Breast epithelium (tissue), 4 donors: ENCODE measurements at places on chromosomes 6 and 20.

- no peaks in the 10 kb centered on the region for H3K36me3 ChIP-seq
- H3K4me1 ChIP-seq, result peaks cover 6% of the 10 kb centered on the region
- DNase-seq, result peak; percentile 63
- H3K27me3 ChIP-seq, result no peaks in the 10 kb centered on the region
- peak overlapping the region; percentile 40 for H3K27ac ChIP-seq
- no peak overlapping the region for H3K4me3 ChIP-seq
Observed at GRCh38 chr6:144264270-144265060, 20.7 kb upstream of the UTRN start.

DNA sequence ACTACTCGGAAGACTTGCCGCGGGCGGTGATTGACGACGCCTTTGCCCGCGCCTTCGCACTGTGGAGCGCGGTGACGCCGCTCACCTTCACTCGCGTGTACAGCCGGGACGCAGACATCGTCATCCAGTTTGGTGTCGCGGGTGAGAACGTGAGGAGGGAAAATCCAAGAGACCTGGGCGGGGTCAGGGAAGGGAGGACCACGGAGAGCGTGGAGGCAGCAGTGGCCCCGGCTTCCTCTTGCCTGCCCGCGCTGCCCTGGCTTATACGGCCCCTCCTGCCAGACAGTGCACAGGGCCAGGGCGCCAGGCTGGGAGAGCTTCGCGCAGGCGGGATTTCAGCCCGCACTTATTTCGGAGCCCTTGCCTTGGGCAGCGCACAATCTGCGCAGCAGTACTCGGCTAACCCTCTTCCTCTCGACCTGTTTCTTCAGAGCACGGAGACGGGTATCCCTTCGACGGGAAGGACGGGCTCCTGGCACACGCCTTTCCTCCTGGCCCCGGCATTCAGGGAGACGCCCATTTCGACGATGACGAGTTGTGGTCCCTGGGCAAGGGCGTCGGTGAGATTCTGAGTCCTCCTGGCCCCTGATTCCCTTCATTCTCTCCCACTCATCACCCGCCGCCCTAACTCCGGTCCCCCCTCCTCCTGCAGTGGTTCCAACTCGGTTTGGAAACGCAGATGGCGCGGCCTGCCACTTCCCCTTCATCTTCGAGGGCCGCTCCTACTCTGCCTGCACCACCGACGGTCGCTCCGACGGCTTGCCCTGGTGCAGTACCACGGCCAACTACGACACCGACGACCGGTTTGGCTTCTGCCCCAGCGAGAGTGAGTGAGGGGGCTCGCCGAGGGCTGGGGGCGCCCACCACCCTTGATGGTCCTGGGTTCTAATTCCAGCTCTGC lies 2.0 kb downstream of the MMP9 start:
- H3K27ac ChIP-seq, result no peak overlapping the region
- H3K36me3 ChIP-seq, result no peaks in the 10 kb centered on the region
- no peak for DNase-seq
- no peaks in the 10 kb centered on the region for H3K4me1 ChIP-seq
- peak overlapping the region; percentile 54 for H3K4me3 ChIP-seq
- H3K27me3 ChIP-seq, result no peaks in the 10 kb centered on the region

DNA sequence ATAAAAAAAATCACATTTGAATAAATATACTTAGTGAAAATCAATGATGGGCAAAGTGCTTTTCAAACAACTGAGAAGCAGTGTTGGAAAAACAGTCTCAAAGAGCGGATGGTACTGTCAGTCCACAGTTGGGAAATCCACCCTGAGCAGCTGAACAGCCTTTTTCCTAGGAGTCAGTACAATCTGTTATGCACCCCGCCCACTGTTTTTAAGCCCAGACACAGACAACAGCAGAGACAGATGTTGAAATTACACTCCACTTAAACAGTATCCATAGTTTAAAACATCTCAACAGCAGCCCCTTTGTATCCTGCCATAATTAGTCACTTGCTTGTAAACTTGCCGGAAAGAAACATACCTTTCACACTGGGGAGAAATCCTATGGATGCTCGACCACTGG lies 372 bp downstream of the KIAA0408 start:
- H3K36me3 ChIP-seq, result no peaks in the 10 kb centered on the region
- H3K27me3 ChIP-seq, result no peaks in the 10 kb centered on the region
- DNase-seq, result no peak
- H3K4me3 ChIP-seq, result peak overlapping the region; percentile 35

DNA sequence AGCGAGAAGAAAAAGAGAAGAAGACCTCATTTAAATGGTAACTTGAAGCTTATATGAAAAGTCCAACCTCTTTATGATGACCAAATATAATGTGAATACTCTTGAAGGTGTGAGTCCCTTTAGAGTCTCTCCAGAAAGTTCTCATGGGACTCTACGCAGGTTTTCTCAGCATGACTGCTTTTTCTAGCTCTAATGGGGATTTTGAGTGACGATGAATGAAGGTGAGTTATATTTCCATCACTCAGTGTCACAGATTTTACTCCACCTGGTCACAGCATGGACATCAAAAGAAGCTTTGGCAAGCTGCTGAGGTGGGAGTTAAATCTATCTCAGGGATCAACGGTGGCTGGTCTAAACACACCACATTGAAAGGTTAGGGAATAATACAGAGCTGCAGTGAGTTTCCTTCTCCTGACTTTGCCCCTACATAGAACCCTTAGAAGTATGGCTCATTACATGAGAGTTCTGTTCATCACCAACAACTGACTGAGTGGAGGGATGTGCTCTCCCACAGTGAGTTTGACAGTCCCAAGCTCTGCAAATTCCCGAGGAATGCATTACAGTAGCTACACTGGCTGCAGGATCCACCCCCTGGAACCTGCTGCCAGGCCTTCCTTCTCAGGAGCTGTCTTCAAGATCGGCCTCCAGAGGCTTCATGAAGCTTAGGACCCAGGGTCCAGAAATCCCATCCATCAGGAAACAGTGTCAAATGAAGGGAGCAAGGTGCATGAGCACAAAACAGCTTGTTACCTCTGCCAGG lies 126.8 kb downstream of the FOXC1 start:
- no peaks in the 10 kb centered on the region for H3K27me3 ChIP-seq
- H3K4me1 ChIP-seq, result no peaks in the 10 kb centered on the region
- no peak overlapping the region for H3K4me3 ChIP-seq
- no peak overlapping the region for H3K27ac ChIP-seq
- H3K36me3 ChIP-seq, result no peaks in the 10 kb centered on the region

- peaks cover 8% of the 10 kb centered on the region for H3K27me3 ChIP-seq
- DNase-seq, result no peak
- no peak overlapping the region for H3K4me3 ChIP-seq
- no peaks in the 10 kb centered on the region for H3K36me3 ChIP-seq
Observed at GRCh38 chr6:170227996-170228945, 62.6 kb downstream of the DLL1 start.

- H3K4me3 ChIP-seq, result no peak overlapping the region
- H3K36me3 ChIP-seq, result no peaks in the 10 kb centered on the region
- DNase-seq, result peak; percentile 51
Observed at GRCh38 chr6:125858427-125859320, 67.9 kb downstream of the NCOA7 start.

DNA sequence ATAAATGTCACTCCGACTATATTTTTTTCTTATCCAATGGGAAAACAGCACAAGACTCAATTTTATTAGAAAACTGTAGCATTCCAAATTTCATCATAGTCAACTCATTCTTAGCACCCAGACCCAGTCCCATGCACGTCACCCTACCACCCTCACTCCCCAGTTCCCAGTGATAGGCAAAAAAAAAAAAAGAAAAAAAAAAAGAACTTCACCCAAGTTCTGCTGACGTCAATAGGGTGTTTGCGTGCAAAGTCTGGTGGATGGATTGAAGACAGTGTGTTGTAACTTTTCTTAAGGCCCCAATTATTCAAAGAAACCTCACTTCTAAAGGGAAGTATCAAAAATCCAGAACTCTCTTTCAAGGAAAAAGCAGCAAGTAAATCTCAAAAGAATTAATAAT lies 213.9 kb upstream of the PRDM1 start:
- no peak for DNase-seq
- H3K27ac ChIP-seq, result no peak overlapping the region
- H3K36me3 ChIP-seq, result no peaks in the 10 kb centered on the region
- no peak overlapping the region for H3K4me3 ChIP-seq

DNA sequence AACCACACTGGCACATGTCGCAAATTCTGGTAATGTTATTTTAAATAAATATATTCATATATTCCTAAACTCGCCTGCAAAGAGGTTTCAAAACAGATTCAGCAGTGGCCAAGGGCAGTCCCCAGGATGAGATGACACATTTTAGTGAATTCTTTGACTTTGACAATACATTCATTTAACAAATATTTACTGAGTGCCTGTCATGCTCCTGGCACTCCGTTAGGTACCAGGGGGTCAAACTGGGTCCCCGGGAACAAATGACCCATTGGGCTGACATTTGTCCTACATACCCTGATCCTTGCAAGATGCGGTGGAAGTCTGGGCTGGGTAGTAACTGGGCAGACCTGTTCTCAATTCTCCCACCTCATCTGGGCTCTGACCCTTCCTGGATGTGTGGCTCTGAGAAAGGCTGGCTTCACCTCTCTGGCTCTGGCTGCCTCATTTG lies 74.9 kb downstream of the FYN start:
- no peak overlapping the region for H3K27ac ChIP-seq
- no peak overlapping the region for H3K4me3 ChIP-seq
- no peaks in the 10 kb centered on the region for H3K36me3 ChIP-seq
- no peaks in the 10 kb centered on the region for H3K27me3 ChIP-seq
- H3K4me1 ChIP-seq, result no peaks in the 10 kb centered on the region

DNA sequence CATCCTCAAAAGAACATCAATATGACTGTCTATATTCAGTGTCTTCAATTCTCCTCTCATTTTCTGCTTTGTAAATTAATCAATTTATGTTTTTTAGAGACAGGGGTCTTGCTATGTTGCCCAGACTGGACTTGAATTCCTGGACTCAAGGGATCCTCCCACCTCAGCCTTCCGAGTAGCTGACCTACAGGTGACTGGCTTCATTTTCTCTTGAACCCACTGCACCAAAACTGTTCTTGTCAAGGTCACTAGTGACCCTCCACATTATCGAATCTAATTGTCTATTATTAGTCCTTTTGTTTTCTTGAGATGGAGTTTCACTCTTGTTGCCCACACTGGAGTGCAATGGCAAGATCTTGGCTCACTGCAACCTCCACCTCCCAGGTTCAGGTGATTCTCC lies 3.7 kb downstream of the DNAAF9 start:
- peaks cover 8% of the 10 kb centered on the region for H3K4me1 ChIP-seq
- no peak for DNase-seq
- no peaks in the 10 kb centered on the region for H3K36me3 ChIP-seq

DNA sequence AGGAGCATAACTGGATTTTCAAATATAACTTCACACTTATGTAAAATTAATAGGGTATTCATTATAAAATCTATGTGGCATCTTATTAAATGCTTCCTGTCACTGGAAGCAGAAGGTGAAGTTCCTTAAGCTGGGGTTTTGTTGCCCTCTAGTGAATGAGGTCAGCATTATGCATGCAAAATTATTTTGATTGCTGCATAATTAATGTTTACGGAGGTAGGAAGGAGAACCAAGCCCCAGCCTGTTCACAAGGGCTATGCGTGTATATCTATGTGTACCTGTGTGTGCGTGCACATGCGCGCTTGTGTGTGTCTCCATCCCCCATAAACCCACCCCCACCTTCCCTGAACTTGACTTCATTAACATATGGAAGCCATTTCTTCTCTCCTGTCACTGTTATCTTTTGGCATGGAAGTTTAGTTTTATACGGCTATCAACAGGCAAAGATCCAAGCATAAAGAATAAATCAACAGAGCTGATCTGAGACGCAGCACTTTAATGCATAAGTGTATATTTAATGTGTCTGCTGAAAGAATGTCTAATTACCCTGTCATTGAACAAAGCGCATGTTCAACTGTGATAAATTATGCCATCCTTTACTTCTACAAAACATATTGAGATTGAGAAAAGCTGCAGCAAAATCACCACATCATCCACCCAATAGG lies 90.2 kb upstream of the CDH4 start:
- H3K4me3 ChIP-seq, result no peak overlapping the region
- no peaks in the 10 kb centered on the region for H3K36me3 ChIP-seq
- no peaks in the 10 kb centered on the region for H3K27me3 ChIP-seq

- H3K4me3 ChIP-seq, result no peak overlapping the region
- H3K4me1 ChIP-seq, result no peaks in the 10 kb centered on the region
- H3K36me3 ChIP-seq, result no peaks in the 10 kb centered on the region
- DNase-seq, result no peak
- H3K27ac ChIP-seq, result no peak overlapping the region
Observed at GRCh38 chr6:133637436-133637835, 251.5 kb upstream of the TCF21 start.

- no peaks in the 10 kb centered on the region for H3K4me1 ChIP-seq
- no peaks in the 10 kb centered on the region for H3K36me3 ChIP-seq
- H3K27me3 ChIP-seq, result no peaks in the 10 kb centered on the region
- no peak overlapping the region for H3K27ac ChIP-seq
- H3K4me3 ChIP-seq, result no peak overlapping the region
Observed at GRCh38 chr6:79810185-79810705, 137.1 kb downstream of the ELOVL4 start.

GRCh38 chr6:89073014-89073620 lies 7.4 kb upstream of the PNRC1 start:
- no peaks in the 10 kb centered on the region for H3K27me3 ChIP-seq
- no peak for DNase-seq
- no peak overlapping the region for H3K4me3 ChIP-seq
- no peaks in the 10 kb centered on the region for H3K4me1 ChIP-seq

DNA sequence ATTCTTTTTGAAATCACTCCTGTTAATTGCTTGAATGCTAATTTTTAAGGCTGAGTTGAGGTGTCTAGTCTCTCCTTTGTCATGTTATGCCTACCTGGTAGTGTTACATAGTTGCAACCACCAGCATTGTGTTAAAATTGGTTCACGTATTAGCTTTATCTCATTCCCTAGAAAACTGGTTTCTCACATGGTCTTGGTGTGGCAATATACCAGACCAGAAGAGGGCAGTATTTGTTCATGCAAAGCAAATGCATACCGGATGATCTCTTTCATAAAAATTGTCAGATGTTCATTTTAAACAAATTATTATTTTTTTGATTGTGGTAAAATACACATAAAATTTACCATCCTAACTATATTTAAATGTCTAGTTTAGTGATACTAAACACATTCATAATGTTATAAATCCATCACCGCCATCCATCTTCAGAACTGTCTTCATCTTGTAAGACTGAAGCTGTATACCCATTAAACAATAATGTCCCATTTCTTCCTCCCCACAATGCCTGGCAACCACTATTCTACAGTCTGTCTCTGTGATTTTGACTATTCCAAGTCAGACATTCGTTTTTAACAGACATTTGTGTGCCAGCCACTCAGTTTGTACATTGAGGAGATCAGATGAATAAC lies 92.8 kb downstream of the ATRN start:
- DNase-seq, result no peak
- no peaks in the 10 kb centered on the region for H3K36me3 ChIP-seq
- H3K27me3 ChIP-seq, result no peaks in the 10 kb centered on the region
- H3K27ac ChIP-seq, result no peak overlapping the region

GRCh38 chr20:4190792-4191519 lies 175.6 kb upstream of the RNF24 start:
- no peak for DNase-seq
- no peaks in the 10 kb centered on the region for H3K36me3 ChIP-seq
- no peaks in the 10 kb centered on the region for H3K27me3 ChIP-seq
- H3K4me3 ChIP-seq, result no peak overlapping the region
- no peak overlapping the region for H3K27ac ChIP-seq
- H3K4me1 ChIP-seq, result no peaks in the 10 kb centered on the region
